ENCODE measurements at places on chromosomes 13 and 19.

DNA sequence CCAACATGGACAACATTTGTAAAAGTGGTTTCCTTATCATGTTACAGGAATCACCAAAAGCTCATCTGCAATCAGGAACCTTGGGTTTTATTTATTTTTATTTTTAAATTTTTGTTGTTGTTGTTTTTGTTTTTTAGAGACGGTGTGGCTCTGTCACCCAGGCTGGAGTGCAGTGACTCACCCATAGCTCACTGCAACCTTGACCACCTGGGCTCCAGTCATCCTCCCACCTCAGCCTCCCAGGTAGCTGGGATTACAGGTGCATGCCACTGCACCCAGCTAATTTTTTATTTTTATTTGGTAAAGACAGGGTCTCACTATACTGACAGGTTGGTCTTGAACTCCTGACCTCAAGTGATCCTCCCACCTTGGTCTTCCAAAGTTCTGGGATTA is 13.6 kb upstream of the SERP2 start:
- no peak for DNase-seq

DNA sequence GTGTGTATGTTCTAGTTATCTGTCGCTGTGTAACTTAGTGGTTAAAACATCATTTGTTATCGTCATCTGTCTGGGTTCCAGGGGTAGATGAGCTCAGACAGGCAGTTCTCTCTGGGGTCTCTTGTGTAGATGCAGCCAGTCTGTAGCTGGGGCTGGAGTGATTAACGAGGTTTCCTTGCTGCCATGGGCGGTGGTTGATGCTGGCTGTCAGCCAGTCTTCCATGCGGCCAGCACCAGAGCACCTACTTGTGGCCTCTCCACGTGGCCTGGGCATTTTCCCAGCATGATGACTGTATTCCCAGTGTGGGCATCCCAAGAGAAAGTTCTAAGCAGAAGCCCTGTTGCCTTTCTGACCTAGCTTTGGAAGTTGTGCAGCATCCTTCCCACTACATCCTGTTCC is 10.7 kb downstream of the ERCC5 start:
- DNase-seq, result no peak

DNA sequence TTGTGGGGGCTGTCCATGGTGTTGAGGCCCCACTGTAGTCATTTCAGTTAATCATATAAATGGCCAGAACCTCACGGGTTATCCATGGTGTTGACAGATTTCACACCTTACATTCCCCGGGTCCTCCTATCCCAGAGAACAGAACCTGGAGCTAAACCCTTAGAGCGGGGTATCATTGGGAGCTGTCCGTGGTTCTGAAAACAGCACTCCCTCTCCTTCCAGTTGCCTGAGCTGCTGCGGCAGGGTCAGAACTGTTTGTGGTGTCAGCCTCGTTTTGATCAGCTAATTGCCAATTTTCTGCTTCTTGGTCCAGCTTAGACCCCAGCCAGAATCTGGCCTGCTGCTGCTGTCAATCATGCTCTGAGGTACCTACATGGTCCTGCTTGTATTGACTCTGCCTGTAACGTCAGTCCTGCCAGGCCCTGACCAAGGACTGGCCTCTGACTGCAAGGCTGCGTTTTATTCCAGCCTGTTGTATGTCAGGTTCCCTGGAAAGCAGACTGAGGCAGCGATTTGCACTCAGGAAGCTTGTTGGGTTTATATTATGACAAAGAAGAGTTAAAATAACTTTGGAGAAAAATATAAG is 55.8 kb upstream of the KCTD15 start:
- no peak for DNase-seq

DNA sequence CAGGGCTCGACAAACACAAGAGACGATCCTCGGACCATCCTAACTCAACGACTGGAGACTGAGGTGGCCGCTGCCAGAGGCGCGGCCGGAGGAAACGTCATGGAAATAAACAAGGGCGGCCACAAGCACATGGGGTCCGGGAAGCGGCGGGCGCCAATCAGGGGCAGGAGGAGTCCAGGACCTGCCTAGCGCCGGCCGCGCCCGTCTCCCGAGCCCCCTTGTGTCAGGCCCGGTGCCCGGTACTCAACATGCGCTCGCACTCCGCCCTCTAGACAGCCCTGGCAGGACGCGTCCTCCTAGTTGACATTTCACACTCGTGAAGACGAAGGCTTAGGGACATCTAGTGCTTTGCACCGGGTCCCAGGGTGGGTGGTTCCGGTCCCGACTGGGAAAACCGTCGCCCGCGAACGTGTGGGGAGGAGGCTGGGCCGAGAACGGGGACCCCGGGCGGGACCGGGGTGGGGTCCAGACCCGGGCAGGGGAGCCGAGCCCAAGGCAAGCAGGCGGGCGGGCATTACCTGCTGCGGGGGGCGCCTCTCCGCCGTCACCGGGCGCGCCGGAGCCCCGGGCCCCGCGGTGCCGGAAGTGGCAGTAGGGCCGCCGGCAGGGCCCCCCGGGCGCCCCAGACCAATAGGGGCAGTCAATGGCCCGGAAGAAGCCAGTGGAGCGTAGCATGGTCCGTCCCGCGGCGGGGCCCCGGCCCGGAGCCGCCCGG is 442 bp downstream of the REXO1 start:
- DNase-seq, result no peak

DNA sequence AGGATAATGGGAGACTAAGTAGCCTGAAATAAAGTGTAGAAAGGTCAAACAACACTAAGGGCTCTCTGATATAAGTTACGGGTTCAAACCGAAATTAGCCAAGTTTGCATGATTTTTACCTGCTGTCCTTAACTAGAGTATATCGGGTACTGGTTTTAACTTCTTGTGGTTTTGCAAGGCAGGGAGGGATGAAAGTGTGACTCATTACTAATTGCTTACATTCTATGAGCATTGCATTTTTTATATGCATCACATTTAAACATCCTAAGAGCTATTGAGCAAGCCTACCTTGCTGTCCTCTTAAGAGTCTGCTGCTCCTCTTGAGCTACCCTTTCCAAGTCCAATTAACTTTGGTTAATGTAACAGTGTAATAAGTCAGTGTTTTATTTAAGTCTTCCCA is 415.4 kb downstream of the SLITRK5 start:
- no peak for DNase-seq

DNA sequence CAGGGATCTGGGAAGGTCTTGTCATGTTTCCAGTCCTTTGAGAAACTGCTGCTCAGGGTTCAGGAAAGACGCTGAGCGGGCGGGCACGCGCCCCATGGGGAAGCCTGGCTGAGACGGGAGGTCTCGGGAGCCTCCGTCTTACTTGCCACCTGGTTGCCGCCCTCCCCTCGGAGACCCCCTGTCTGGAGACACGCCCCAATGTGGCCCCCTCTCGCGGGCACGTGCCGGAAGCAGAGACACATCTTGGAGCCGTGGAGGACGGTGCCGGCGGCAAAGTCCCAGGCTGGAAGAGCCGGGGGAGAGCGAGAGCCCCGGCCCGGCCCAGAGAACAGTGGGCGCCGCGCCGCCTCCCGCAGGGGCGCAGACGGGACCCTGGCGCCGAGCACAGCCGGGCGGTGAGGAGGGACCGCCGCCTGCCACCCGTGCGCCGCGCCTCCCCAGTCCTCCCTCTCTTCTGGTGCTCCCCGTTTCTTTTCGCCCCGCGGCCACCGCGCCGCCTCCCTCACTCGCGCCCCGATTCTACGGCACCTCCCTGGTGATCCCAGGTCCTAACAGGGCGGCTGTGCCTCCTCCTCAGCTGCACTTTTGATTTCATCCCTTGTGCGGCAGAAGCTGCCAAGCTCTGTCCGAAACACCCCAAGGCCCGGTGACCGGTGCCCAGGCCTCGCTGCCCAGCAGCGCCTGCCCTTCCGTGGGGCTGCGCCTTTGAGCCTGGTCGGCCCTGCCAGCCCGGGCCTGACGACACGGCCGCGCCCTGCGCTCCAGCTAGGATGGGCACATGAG is 15.5 kb downstream of the GJB2 start:
- no peak for DNase-seq

DNA sequence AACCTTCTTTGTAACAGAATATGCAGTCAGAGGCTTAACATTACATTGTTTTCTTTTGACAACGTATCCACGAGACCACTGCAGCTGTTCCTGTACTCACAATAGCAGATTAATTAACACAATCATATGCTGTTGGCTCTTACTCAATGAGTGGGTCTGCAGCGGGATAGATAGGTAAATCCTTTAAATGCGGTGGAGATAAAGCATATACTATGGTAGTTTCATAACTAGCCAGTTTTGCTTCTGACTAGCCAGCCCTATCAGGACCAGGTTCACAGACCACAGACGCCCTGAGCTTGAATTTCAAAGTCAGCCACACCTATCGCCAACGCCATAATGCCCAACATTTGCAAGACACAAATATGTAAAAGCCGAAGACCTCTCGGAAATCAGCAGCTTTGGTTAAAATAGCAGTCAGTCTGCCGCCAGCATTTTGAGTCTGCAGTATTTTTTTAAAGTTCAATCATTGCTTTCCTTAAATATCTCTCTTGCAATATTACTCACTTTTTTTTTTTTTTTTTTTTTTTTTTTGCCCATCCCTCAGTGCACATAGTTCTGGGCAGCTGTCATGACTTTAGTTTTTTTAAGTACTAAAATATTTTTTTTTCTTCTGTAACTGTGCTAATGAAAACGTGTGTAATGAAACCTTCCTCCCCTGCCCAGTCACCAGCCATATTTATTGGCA is 120.5 kb downstream of the ZNF536 start:
- DNase-seq, result no peak

DNA sequence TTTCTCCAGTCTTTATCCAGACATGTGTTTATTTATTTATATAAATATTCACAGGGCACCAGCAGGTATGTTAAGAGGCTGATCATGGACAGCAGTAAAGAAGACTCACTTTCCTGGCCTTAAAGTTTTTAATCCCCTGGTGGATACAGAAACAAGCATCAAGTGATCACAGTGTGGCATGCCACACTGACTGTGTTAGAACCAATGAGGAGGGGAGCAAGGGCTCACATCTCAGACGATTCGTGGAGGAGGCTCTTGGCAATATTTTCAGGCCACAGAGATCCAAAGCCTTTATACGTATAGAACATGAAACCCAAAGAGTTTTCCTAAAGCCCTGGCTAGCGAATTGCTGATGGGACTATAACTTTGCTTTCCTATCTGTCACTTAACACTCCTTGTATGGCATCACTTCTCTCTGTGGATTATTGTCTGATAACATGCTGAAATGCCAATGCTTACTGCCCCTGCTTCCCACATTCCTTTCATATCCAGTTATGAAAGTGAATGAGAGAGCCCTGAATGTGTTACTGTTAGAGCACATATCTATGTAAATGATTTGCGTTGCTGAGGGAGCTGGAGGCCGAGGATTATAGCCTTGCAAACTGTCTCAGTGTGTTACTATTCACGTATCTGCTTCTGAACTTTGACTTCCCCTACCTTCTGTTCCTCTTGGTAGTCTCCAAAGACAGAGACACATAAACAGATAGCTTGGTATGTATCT is 37.6 kb downstream of the POLR1D start:
- DNase-seq, result no peak

GRCh38 chr19:588093-588740 is 1.5 kb upstream of the HCN2 start:
- peak; percentile 72 for DNase-seq

- DNase-seq, result no peak
These were observed 318.3 kb upstream of the SGCG start for GRCh38 chr13:22862478-22862877.

DNA sequence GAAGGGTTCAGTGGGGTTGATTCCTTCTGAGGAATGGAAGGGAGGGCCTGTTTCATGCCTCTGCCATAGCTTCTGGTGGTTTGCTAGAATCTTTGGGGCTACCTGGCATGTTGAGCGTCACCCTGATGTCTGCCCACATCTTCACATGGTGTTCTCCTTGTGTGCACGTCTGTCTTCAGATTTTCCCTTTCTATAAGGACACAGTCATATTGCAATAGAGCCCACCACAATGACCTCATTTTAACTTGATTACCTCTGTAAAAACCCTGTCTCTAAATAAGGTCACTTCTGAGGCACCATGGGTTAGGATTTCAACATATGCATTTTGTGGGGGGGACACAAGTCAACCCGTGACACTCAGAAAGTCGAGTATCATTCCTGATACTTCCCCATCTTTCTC is 257.9 kb downstream of the COG6 start:
- DNase-seq, result no peak

DNA sequence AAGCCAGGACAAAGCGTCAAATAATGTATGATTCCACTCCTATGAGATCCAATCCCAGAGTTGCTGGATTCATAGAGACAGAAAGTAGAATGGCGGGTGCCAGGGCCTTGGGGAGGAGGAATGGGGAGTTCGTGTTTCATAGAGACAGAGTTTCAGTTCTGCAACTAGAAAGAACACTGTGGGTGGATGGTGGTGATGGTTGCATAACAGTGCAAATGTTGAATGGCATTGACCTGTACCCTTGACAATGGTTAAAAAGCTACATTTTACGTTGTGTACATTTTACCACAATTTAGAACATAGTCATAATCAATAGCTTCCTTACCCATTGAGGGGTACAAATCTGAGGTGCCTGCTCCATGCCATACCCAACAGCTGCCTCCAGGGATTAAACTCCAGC is 33.4 kb downstream of the MBD3L2B start:
- no peak for DNase-seq

DNA sequence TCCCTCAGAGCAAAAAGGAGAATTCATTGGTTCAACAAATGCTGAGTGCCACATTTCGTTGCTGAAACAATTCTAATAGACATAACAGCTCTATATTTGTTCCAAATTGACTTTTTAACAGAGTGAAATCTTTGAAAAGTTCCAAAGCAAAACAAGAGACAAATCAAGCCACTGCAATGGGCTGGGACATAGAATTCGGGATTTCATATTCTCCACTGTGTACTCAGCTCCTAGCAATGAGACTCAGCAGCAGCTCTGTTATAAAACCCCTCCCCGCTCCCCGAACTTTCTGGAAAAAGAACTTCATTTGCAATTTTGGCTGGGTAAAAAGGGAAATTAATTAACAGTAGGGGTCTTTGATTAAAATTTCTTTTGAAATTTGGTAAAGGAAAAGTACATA is 11.3 kb downstream of the RFX2 start:
- DNase-seq, result no peak

- no peak for DNase-seq
These were observed 20.1 kb upstream of the ZNRF4 start for GRCh38 chr19:5434970-5435641.

GRCh38 chr13:45565331-45565730 is 50.2 kb downstream of the ERICH6B start:
- no peak for DNase-seq
